ENCODE measurements at places on chromosomes 16 and 17.

DNA sequence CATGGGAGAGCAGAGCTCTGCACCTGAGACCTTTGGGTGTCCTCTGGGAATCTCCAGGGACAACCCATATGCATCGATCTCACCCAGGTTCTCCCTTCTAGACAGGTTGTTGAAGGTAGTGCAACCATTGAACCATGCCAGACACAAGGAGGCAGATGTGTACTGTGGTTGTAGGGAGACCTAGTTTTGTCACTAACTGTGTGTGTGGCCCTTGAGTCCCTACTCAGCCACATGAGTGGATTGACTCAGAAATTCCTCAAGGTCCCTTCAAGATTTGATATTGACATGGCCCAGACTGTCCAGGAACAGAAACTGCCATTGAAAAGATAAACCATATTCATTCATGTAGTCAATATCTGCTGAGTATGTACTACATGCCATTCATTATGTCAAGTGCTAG is 396.4 kb upstream of the CCL2 start:
- DNase-seq: no peak

DNA sequence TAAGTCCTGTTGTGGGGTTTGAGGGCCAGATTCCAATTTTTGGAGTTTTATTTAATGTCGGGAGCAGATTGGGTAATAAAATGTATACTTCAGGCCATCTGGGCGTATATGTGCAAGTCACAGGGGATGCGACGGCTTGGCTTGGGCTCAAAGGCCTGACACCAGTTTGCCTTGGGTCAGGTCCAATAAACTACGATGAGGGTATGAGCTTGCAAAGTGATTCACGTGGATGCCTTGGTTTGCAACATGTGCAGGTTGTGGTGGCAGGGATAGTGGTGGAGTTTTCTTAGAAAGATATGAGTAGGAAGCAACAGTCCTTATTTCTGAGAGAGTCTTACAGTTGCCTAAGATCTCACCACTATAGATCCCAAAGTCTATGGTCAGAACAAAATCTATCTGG is 157.0 kb upstream of the CDH11 start:
- no peak for DNase-seq

DNA sequence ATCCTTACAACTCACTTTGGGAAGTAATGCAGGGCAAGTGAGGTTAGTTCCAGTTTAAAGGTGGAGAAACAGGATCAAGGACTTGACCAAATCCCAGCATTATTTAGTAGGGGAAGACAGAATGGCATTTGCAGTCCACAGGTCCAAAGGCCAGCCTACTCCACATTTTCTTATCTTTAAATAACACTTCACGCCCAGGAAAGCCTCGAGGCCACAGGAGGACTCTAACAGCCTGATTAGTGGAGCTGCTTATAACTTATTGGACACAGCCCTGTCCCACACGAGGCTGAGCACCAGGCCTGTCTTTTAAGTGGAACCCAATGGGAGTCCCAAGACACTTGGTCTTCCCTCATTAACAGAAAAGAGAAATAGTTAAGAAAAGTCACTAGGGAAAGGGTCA is 12.1 kb upstream of the HYDIN start:
- no peak for DNase-seq

DNA sequence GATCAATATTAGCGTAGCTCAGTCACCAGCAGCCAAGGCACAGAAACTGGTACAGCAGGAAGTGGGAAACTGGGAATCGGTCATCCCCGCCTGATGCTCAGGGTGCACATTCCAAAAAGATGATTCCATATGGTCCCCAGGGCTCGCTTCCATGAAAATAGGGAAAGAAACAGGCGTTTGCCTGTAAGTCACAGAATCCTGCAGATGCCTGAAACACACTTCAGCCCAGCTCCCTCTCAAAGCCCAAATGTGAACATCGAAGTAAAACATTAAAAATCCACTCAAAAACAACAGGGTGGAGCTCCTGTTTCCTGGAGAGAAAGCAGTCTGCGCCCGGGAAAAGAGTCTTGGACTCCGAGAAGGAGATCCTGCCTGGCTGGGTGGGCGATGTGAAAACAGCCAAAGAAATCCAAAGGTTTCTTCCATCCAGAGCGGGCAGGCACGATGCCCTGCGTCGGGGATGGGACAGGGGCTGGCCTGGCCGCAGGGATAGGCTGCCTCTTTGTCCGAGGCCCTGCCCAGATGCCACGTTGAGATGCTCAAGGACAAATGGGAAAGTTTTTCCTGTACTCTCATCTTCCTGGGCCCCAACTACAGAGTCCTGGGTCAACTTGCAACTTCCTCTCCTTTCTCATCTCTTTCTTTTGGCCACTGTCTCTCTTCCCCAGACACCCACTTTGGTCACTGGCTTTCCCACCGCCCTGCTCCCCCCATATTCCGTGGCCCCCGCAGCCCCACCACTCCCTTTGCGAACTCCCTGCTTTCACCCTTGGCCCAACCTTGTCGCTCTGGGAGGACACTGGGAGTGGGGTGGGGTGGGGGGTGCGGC is 743 bp downstream of the WIPI1 start:
- peak; percentile 65 for DNase-seq

GRCh38 chr16:82542714-82543113 is 84.1 kb upstream of the CDH13 start:
- DNase-seq: no peak

- no peak for DNase-seq
Measured at GRCh38 chr16:5479926-5480325, 382.3 kb upstream of the EEF2KMT start.

DNA sequence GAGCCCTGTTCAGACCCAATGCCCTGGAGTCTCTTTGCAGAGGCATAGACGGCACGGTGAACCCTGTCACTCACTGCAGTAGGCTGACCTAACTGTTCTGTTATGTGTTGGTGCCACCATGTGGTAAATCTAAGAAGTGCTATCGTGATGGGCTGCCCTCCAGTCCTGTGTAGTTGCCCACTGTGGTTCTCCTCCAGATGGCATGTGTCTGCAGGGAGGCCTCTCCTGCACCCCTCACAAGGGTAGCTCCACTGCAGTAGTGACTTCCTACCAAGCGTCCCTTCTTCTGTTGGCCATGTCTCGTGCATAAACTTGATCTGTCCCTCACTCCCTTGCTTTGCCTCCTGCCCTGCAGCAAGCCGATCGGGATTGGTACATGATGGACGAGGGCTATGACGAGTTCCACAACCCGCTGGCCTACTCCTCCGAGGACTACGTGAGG is 5.8 kb downstream of the DHX38 start:
- peak; percentile 64 for DNase-seq

GRCh38 chr16:88331989-88332920 is 50.5 kb upstream of the ZNF469 start:
- DNase-seq: no peak

- no peak for DNase-seq
Measured at GRCh38 chr16:56921571-56921970, 10.4 kb upstream of the HERPUD1 start.

DNA sequence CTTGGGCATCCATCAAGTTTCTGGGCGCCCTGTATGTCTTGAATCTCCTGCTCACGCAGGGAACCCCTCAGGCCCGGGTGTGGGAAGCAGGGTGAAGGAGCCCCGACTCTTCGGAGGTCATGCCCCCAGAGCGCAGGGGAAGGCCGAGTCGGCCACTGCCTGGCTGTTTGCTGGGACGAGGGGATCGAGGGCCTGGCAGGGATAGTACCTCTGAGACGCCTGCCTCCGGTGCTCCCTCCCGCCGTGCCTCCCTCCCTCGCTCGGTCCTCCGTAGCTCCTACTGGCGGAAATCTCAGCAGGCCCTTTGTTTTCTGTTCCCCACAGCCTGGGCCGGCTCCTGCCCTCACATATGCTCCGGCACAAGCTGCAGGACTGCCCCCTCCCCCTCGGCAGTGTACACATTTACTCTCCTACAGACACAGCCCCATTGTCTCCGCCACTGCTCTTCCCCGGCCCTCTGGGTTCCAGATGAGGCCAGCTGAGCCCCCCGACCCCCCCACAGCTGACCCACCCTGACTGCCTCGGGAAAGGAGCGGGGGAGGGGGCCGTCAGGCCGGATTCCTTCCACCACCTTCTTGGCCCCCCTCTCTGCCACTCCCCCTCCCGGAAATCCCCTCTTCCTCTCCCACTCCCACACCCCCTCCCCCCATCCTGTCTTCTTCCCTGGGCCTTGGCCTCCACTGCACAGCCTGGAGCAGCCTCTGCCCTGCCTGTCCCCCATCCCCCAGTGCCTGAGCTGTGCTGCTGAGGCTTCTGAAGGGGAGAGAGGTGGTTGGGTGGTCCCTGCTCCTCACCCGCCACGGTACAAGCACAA is 1.4 kb downstream of the TRAF4 start:
- peak; percentile 90 for DNase-seq

DNA sequence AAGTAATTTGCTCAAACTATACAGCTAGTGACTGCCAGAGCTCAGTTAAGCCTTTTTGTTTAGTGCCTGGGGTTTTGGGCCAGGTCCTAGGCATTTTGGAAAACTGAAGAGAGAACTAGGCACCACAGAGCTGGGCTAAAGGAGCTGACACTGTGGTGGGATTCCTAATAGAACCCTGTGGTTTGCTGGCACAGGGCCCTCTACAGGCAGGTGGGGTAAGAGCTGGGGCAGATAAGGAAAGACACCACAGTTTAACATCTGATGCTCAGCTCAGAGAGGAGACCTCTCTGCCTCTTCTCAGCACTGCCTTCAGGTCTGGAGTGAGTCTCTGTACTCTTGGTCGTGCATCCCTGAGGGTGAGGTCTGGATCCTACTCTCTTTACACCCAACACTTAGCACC is 121.2 kb downstream of the SNX11 start:
- DNase-seq: no peak

- no peak for DNase-seq
Measured at GRCh38 chr16:85879975-85880831, 18.8 kb upstream of the IRF8 start.

- no peak for DNase-seq
Measured at GRCh38 chr16:81842564-81843242, 63.6 kb downstream of the PLCG2 start.

GRCh38 chr17:31308372-31309334 is 5.2 kb downstream of the EVI2B start:
- no peak for DNase-seq

DNA sequence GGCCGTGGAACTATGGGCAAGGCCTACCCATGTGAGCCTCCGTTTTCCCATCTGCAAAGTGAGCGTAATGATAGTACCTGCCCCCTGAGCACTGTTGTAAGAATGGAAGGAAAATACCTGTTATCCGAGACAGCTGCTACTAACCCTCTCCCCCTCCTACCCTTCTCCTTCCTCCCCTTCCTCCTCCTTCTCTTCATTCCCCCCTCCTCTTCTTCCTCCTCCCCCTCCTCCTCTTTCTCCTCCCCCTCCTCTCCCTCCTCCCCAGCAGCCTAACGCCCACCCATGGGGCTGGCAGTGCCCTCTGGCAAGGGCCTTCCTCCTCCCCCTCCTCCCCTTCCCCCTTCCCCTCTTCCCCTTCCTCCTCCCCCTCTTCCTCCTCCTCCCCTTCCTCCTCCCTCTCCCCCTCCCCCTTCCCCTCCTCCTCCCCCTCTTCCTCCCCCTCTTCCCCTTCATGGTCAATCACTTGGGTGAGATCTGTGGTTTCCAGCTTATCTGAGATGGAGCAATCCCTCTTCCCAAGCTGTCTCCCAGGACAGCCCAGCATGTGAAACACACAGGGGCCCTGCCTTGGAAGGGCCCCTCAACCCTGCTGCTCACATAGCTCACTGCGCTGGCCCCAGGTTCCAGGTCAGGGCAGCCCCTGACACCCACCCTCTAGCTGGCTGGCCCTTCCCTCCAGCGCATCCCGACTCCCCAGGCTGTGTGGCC is 6.4 kb downstream of the ZFPM1 start:
- no peak for DNase-seq

- DNase-seq: no peak
Measured at GRCh38 chr17:72338847-72339790, 218.3 kb downstream of the SOX9 start.

GRCh38 chr16:67396159-67397035 is 3.1 kb upstream of the TPPP3 start:
- DNase-seq: peak; percentile 25

DNA sequence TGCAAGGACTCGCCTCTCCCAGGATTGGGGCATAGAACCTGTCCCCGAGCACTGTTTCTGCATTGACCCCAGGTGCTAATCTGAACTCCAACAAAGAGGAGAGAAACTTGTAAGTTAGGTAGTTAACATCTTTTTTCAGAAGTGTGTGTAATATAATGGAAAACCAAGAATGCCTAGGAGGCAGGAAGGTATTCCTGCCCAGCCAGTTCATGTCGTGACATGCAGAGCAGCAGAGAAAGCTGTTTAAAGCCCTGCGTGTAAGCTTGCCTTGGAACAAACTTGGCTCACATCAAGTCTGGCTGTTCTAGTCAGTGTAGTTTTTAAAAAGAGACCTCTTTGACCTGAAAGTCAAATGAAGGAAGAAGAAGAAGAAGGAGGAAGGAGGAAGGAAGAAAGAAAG is 2.1 kb upstream of the GNA13 start:
- no peak for DNase-seq

GRCh38 chr17:78345791-78346494 is 13.9 kb downstream of the SOCS3 start:
- DNase-seq: no peak

GRCh38 chr16:86880316-86881117 is 302.2 kb downstream of the FOXL1 start:
- DNase-seq: no peak

DNA sequence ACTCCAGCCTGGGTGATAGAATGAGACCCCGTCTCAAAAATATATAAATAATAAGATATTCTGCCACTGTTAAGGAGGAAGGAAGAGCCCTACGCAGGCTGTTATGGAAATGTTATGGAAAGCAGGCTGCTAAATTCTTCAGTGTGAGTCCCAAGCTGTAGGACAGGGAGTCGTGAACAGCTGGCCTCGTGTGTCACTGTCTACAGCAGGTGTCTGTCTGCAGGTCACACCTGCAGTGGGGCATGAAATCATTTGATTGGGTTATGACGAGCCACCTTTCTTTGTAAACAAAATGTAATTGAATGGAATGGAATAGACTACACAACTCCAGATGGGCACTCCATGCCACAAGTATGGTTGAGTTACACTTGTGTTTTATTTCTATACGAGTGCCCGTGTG is 15.6 kb upstream of the LITAF start:
- DNase-seq: no peak

- no peak for DNase-seq
Measured at GRCh38 chr17:74859459-74860228, at the start of gene GRIN2C. Gene GRIN2C, minus strand, starts transcription at chr17:74859885. Its CDS starts 4,793 bp downstream, at chr17:74855092.
